ENCODE measurements at places on chromosomes 7 and 10.

GRCh38 chr10:91597197-91597881, 35.5 kb downstream of the PPP1R3C start:
- DNase-seq = no peak

DNA sequence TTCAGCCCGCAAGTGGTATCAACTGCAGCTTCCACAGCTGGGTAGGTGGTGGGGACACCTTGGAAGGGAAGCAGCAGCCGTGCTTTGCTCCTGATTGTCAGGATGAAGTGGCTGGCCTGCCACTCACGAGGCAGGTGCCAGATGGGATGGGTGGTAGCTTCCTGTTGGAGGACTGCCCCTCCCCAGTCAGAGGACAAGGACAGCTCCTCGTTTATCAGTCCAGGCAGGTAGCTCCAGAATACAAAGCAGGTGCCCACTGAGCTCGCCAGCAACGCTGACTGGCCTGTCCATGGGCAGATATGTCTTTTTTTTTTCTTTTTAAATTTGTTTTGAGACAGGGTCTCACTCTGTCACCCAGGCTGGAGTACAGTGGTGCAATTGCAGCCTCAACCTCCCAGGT, 431.3 kb downstream of the GALNT17 start:
- DNase-seq = no peak

DNA sequence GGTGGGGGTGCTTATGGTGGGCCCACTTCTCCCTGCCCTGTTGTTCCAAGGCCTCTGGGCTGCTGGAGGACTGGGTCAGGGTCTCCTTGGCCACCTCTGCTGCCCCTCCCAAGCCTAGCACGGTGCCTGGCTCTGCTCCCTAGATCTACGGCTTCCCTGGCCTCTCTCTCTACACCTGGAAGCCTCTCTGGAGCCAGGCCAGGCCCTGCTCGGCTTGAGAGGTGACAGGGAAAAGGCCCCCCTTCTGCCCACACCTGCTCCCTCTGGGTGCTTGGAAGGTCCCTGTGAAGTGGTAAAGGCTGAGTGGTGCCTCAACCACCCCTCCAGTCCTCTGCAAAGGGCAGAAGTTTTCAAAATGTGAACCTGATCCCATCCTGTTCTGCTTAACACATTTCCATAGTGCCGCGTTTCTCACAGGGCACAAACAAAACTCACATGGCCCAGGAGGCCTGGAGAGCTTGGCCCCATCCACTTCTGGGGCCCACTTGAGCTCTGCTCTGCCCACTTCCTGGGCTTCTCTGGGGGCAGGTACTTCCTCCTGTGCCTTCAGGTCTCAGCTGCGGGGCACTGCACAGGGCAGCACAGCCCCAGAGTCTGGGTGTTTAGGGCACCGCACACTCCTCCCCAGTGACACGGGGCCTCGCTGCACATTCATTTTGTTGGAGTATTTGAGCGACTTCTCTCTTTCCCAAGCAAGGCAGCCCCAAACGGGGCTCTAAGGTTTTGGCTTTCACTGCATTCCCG, 169.9 kb downstream of the PIP4K2A start:
- DNase-seq = no peak

DNA sequence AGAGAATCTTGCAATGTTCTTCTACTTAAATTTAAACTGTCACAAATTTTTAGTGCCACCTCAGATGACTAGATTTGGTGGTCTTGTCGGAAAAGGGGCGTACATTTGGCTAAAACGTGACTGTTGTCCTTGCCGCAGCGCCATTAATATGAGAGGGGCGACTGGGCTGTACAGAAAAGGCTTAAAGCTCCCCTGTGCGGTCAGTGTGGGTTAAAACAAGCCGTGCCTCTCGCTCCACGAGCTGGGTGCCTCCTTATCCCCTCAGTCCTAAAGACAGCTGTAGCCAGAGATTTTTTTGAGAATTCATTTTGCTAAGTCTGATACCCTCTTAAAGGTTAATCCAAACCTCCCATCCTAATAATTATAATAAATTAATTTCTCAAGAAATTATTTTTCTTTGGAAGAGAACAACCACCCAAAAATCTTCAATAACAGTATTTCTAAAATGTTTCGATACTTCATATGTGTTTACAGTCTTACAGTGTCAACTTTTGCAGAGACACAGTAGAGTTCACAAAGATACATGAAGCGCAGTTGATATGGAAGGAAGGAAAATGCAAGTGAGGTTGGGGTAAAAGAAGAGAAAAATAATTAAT, 68.6 kb downstream of the C7orf25 start:
- DNase-seq = peak; percentile 27

DNA sequence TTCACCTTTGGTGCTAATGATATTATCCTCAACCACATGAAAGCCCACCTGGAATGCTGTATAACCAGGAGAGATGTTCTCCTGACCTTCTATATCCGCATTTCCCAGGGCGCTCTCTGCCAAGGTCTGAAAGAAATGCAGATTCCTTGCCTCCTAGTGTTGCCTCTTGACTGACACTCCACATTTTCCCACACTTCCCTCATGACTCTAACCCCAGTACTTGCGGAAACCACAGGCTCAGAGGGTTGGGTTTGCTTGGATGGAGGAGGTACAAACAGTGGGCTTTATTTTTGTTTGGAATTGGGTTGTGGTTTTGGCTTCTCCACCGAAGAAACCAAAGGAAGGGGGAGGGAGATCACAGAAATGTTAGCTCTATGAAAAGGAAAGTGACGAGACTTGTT, 222.9 kb upstream of the CELF2 start:
- DNase-seq = no peak
